ENCODE measurements at places on chromosomes 1 and 21.

DNA sequence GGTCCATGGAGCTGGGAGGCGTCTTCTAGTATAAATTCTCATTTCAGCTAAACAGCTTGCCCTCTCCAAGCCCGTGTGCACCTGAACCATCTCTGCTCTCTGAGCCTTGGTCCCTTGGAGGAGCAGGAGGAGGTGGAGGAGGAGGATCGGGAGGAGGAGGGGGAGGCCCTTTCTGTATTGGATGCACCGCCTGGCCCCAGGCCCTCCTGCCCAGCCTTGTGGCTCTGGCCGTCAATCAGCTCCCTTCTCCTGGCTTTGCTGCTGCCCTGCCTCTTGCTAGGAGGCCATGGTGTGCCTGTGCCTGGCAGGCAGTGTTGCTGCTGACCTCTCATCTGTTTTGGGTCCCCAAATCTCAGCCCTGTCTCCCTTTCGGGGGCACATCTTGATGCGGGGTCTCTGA lies 9.0 kb downstream of the COL18A1 start:
- DNase-seq = no peak

DNA sequence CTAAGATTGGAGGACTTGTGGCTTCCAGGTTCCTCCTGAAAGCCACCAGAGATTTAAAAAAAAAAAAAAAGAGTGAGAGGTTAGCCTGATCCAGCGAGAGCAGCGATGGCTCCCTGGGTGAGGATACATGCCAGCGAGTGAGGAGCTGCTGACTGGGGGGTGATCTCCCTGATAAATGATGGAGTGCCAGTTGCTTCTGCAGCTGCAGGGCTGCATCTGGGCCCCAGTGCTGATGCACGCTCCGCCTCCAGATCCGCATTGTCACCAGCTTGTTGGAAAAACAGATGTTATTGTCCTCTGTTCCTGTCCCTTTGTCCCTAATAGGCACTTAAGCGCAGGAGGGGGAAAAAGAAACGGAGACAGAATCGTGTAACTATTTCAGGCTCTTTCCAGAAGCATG lies 28.6 kb downstream of the UBIAD1 start:
- no peak for DNase-seq

- no peak for DNase-seq
Observed at GRCh38 chr1:87665151-87665550, 336.5 kb downstream of the LMO4 start.

DNA sequence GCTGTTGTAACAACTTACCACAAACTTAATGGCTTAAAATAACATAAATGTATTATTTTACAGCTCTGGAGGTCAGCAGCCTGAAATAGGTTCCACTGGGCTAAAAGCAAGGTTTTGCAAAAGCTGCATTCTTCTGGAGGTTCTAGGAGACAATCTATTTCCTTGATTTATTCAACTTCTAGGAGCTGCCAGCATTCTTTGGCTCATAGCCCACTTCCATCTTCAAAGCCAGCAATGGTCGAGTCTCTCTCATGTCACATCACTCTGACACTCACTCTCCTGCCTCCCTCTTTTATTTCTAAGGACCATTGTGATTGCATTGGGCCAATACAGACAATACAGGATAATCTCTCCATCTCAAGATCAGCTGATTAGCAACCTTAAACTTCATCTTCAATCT lies 15.1 kb upstream of the FOXJ3 start:
- DNase-seq = no peak

DNA sequence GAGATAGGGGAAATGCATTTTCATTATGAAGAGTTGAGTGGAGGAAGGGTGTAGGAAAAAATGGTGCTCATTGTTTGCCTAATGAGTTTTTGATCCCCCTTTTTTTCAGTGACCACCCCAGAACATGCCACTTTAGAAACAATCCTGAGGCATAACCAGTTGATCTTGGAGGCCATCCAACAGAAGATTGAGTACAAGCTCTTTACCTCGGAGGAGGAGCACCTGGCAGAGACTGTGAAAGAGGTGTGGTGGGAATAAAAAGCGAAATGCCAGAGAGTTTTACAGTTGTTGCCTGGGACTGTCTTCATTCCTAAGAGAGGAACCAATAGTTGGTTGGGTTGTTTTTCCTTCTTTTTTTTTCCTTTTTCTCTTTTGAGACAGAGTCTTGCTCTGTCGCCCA lies 54.3 kb upstream of the EPHA8 start:
- no peak for DNase-seq

DNA sequence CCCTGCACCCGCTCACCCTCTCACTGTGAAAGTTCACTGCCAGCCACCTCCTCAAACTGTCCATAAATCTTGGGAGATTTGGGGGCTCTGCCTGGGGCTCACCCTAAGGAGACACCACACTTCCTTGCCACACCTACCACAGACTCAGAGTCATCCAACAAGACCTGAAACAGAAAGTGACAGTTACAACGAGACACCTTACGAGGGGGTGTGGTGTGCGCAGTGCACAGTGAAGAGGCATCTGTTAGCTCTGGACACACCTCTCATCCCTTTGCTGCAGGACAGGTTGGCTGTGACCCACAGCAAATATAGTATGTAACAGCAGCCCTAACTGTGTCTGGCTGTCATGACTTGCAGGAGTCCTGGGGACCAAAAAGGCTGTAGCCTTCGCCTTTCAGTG lies 190.2 kb downstream of the NR5A2 start:
- DNase-seq = peak; percentile 6

GRCh38 chr1:118948351-118948750 lies 39.8 kb downstream of the TBX15 start:
- DNase-seq = no peak

- DNase-seq = no peak
Observed at GRCh38 chr1:206680279-206680678, 4.4 kb upstream of the MAPKAPK2 start.

DNA sequence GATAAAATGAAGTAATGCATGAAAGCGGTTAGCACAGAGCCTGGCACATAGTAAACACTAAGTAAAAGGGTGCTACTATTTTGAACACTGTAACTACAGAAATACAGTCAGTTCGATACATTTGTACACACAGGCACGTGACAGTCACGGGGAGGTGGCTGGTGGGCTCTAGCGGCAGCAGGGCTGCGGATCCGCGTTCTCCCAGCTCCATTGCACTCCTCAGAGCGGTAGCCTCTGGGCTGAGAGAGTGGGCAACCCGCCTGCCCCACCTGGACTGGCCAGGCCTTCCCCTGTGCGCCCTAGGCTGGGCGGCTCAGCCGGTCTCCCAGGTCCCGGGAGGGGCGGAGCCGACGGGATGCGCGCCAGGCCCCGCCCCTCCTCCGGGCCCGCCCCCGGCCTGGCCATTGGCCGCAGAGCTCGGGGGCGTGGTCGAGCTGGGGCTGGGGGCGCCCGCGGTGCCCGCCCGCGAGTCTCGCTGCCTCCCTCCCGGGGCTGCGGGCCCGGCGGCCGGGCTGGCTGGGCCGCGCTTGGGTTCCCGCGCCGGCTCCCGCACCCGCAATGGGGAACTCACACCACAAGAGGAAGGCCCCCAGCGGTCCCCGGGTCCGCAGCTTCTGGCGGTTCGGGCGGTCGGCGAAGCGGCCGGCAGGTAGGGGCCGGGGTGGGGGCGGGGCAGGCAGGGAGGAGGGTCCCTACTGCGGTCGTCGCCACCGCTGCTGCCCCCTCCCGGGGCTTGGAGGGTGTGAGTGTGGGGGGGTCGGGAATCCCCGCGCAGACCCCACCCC lies 51.2 kb upstream of the SYNC start:
- DNase-seq = peak; percentile 78

GRCh38 chr1:38915352-38915948 lies 26.2 kb downstream of the RHBDL2 start:
- DNase-seq = no peak

- DNase-seq = no peak
Observed at GRCh38 chr1:238562341-238562740, 671.6 kb upstream of the ZP4 start.

DNA sequence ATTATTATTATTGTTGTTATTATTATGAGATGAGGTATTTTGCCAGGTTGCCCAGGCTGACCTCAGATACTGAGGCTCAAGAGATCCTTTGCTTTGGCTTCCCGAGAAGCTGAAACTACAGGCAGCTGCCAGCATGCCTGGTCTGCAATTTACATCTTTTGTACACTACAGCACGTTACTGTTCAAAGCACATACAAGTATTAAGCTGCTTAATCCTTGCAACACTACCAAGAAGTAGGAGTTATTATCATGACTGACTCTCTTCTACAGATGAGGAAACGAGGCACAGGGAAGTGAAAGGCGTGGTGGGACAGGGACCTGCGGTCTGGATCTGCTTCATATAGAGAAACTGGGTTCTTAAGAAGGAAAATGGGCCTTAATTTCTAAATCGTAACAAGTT lies 11.6 kb downstream of the ERG start:
- no peak for DNase-seq

GRCh38 chr1:18556364-18556763 lies 74.3 kb upstream of the PAX7 start:
- no peak for DNase-seq

- DNase-seq = no peak
Observed at GRCh38 chr1:86701731-86702130, 2.6 kb upstream of the SH3GLB1 start.

DNA sequence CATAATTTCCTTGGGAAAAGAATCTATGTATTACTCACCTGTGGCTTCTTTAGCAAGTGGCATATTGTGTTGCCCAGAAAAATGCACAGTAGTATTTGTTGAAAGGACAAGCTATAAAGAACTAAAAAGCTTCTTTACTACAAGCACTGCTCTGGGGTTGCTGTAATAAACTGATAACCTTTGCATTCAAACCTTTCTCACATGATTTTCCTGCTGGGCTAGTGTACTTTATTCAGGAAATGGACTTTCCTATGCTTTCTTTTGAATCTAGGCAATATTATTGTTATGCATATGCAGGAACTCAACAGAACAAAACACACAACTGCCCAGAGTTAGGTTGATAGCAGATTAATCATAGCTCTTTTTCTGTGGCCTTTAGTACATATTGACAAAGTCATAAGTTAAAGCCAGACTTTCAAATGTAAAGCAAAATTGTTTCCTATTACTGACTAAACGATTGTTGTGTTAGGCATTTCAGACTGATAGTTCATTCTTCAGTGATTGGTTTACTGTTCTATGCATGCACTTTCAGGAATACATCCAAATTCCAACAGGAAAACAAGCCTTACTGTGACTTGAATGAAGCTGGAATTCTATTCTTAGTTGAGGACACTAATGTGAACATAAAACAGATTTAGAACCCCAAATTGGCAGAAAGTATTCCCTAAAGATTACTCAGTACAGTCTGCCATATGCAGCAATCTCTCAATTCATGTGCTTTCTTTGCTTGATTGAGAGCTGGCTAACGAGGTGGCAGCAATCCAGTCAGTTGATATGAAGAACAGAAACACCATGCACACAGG lies 564.3 kb upstream of the NEGR1 start:
- DNase-seq = no peak

GRCh38 chr1:70930062-70930461 lies 117.6 kb downstream of the PTGER3 start:
- no peak for DNase-seq

- no peak for DNase-seq
Observed at GRCh38 chr1:202568410-202568809, 141.8 kb downstream of the SYT2 start.

- DNase-seq = no peak
Observed at GRCh38 chr1:99645203-99645602, 710 bp upstream of the PALMD start.

- no peak for DNase-seq
Observed at GRCh38 chr1:163063143-163063542, 6.0 kb upstream of the RGS4 start.

DNA sequence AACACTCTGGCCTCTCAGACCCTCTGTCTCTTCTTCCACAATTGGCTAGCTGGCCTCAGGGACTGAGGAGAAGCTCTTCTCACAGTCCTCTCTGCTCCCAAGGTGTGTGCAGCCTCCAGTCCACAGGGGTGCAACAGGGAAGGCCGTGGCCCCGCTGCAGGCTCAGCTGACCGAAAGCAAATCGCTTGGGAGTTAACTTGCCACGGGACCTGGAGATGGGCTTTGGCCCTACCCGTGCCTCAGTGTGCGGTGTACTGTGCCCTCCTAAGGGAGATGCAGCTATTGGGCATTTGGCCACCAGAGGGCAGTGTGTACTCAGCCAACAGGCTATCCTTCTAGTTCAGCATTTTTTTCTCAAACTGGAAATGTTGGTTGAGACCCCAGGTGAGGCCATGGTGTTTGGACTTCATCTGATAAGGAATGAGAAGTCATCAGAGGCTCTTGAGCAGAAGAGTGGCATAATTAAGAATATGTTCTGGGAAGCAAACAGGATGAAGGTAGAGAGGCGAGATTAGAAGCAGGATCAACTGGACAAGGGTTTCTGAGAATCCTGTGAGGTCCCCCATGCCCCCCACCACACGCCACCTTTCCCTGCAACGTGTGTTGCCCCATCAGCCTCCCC lies 42.5 kb upstream of the TMEM125 start:
- DNase-seq = peak; percentile 79

DNA sequence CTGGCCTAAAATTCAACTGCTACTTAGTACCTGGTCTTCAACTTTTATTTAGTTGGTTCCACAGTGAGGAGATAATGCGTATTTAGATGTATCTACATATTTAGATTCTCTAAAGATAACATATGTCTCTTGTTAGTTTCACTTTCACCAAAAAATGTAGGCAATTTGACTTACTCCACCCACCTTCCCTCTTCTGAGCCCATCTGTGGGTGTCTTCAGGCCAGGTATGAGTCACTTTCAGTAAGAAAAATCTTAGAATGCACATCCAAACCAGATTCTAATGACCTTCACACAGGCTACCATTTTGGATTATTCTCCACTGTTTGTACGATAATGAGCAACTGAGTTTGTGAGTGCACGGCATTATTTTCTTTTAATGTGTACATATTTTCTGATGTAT lies 501.7 kb downstream of the NEGR1 start:
- DNase-seq = no peak

- DNase-seq = no peak
Observed at GRCh38 chr1:9126511-9126910, 2.4 kb downstream of the GPR157 start.

DNA sequence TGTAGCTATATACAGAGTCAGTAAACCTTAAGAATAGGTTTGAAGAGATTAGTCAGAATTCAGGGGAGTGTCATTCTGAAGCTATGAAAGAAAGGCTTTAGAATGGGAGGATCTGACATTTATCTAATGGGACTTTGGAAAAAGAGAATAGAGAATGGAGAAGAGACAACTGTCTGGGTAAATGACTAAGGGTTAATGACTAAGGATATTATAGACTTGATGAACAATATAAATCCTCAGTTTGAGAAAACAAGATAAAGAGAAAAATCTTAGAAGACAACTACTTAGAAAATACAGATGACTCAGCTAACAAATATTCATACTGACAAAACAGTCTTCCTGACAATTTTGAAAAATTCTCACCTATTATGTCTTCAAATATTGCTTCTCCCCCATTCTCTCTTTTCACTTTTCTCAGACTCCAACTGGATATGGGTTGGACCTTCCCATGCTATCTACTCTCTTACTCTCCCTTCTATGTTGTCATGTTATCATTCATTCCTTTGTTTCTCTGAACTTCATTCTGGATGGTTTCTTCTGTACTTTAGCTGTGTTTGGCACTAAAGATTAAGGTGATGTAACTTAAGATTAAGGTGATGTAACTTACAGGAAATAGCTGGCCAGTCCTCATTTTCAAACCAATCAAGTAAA lies 20.4 kb downstream of the SLC16A1 start:
- no peak for DNase-seq

Data from CD4-positive, alpha-beta T cell treated with Interferon alpha-2 for 1 hour (primary cell).